ENCODE measurements at places on chromosomes 5 and 9. TPM values are rescaled to one million over a fixed set of nuclear protein-coding genes. Genes with fewer than 3 reads are reported as not detected.

Gene FST
- 68.3 TPM for total RNA-seq

Gene CORO2A
- 0.28 TPM for total RNA-seq

Gene FAM169A
- 0.09 TPM for total RNA-seq

Gene BHMT2
- total RNA-seq, result 3.4 TPM

Gene GPRIN1
- 1.1 TPM for total RNA-seq

Data from smooth muscle cell of bladder (primary cell).